ENCODE measurements at places on chromosomes 12 and 14.

DNA sequence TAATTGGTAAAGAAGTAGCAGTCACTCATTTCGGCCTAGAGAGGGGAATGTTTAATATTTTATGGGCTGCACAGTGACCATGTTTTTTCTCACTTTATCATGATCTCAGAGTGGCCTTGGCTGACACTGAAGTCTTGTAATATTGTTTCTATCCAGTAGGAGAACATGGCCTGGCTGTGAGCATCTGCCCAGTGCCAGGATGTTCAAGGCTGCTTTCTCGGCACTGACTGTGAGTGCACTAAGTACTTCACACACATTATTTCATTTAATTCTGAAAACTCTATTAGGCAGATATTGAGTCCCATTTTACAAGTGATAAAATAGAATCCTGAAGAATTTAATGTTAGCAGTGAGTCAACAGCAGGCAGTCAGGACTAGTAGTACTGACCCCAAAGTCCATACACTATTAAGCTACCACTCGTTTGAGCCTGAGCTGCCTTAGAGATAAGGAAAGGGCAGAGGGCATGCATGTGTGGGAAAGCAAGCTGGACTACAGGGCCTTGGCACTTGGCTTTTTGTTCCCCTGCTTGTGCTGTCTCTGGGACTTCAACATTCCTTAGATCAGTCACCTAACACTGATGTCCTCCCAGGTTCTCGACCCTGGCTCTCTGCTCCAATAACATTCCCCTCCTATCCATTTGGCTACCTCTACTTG is 42.2 kb upstream of the APPL2 start:
- DNase-seq: peak; percentile 12

DNA sequence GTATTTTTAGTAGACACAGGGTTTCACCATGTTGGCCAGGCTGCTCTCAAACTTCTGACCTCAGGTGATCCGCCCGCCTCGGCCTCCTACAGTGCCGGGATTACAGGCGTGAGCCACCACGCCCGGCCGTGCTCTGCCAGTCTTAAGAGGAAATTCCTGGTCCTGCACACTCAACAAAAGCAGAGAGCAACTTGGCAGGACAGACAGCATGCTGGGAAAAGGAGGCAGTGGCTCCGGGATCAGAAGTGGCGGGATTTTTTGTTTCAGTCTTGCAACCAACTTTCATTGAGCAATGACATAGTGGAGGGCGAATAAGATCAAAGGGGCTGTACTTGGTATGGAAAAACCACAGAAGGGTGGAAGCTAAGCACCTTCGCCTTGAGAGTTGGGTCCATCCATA is 2.1 kb downstream of the CKAP4 start:
- DNase-seq: peak; percentile 60

GRCh38 chr14:58428118-58428683 is 682 bp downstream of the KIAA0586 start:
- peak; percentile 4 for DNase-seq

- DNase-seq: no peak
Observed at GRCh38 chr12:102061096-102061559, 663 bp downstream of the WASHC3 start.

- DNase-seq: no peak
Observed at GRCh38 chr12:109178532-109178931, 62.1 kb downstream of the ACACB start.

- DNase-seq: peak; percentile 40
Observed at GRCh38 chr14:25400607-25401206, 350.8 kb upstream of the STXBP6 start.

DNA sequence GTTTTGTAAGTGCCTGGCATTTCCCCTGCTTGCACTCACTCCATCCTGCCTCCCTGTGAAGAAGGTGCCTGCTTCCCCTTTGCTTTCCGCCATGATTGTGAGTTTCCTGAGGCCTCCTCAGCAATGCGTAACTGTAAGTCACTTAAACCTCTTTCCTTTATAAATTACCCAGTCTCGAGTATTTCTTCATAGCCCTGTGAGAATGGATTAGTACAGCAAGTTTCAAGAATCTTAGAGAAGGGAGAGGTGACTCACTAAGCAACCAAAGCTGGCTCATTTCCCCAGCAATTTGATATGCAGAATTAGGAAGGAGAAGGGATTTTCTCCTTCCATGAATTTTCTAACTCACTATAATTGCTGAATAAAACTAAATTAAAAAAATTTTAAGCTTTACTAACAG is 251.0 kb upstream of the FOXG1 start:
- DNase-seq: no peak

DNA sequence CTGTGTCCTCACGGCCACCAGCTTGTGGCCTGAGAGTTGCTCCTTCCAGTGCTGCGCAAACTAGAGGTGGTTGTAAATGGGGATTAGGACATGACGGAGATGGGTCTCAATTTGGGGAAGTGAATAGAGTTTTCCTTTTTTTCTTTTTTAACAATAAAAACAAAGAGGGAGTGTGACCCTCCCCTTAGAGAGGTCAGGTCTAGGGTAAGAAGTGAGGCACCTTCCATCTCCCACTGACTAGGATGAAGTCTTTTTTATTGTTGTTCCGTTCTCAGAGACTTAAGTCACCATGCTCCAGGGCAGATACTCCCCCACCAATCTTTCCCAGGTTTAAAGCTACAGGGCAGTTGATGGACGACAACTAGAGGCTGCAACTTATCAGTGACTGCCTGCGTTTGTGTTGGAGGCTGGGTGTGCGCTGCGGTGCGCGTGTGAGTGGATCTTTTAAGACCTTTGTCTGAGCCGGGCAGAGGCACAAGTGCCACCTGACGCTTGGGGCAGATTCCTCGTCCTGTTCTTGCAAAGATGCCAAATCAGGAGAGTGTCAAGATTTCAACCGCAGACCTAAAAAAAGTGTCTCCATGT is 2.1 kb upstream of the GSC start:
- no peak for DNase-seq

GRCh38 chr14:92122761-92123160 is 992 bp downstream of the CPSF2 start:
- no peak for DNase-seq

DNA sequence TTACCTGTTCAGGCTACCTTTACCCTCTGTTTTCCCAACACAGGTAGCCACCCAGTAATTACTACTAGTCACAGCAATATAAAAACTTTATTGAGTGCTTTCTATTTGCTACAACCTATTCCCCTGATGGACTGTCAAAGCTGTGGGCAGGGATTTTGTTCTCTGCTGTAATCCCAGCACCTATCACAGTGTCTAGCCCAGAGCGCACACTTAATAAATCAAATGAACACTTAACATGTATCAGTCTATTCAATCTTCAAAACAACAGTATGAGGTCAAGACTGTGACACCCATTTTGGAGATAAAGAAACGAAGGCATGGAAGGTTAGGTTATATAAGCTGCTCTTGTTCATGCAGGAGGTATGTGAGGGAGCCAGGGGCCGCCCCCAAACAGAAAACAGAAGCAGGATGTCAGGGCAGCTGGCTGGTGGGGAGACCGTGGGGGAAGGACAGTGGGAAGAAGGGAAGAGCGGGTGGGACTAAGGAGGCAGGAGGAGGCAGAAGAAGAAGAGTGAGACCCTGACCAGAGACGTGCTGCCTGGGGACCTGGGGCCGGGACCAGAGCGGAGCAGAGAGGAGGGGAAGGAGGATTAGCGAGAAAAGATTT is 1.7 kb downstream of the TNFRSF1A start:
- DNase-seq: no peak

DNA sequence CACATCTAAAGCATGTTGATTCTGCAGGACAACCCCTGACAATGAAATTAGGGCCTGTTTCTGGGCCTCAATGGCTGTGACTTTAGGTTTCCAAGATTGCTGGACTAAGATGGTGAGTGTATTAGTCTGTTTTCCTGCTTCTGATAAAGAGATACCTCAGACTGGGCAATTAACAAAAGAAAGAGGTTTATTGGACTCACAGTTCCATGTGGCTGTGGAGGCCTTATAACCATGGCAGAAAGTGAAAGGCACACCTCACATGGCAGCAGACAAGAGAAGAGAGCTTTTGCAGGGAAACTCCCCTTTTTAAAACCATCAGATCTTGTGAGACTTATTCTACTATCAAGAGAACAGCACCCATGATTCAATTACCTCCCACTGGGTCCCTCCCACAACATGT is 10.6 kb downstream of the IL22 start:
- no peak for DNase-seq

DNA sequence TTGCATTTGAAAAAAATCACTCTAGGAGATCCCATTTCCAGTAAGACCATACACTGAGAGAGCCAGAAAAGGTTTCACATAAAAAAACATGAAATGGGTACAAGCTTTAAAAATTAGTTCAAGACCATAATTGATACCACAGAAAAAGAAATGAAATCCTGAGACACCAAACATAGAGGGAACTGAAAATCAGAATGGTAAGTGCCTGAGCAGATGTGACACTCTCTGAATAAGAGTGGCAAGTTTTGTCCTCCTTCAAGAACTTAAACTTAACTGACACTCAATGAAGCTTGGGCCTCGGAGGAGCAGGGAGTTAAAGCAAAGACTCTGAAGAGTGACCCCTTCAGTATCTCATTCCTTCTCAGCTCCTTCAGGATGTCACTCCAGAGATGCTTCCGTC is 23.2 kb upstream of the PTGDR start:
- DNase-seq: no peak

GRCh38 chr12:49422114-49422513 is 54.9 kb downstream of the SPATS2 start:
- DNase-seq: no peak

- no peak for DNase-seq
Observed at GRCh38 chr12:108630481-108631207, 3.0 kb downstream of the SELPLG start.

DNA sequence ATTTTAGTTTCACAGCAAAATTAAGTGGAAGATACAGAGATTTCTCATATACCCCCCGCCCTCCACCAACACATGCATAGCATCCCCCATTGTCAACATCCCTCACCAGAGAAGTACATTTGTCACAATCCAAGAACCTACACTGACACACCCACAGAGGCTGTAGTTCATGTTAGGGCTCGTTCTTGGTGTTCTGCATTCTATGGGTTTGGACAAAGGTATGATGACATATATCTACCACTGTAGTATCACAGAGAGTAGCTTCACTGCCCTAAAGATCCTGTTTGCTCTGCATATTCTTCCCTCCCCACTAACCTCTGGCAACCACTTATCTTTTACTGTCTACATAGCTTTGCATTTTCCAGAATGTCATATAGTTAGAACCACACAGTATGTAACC is 444.6 kb upstream of the DCN start:
- DNase-seq: no peak

DNA sequence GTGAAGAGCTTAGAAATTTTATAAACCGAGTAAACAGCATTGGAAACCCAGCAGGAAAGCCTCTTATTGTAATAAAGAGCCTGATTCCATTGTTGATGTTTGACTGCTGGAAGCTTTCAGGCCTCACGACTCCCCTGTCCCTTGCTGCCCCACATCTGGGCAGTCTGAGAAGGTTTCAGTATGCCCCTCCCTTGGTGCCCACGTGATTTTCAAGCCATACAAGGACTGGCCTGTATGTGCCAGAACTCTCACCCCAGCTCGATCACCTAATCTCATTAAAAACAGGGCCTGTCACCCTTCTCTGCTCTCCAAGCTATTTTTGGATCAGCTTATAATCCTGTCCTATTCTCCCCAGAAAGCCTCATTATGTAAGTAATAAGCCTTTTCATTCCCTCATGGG is 7.5 kb upstream of the PYROXD1 start:
- no peak for DNase-seq

DNA sequence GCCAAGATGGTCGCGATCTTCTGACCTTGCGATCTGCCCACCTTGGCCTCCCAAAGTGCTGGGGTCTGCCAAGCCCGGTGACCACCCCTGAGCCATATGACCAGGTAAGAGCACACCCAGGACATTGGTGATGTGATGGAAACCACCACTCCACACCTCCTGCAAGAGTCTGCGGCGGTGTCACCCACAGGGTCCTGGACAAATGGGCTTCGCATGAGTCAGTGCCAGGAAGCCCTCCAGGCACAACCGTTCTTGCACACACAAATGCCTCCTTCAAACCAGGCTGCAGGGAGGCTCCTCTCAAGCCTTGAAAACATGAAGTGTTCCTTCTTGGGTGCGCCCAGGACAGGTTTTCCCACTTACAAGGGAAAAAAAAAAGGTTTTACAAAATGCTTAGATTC is 16.6 kb downstream of the PITPNM2 start:
- no peak for DNase-seq

DNA sequence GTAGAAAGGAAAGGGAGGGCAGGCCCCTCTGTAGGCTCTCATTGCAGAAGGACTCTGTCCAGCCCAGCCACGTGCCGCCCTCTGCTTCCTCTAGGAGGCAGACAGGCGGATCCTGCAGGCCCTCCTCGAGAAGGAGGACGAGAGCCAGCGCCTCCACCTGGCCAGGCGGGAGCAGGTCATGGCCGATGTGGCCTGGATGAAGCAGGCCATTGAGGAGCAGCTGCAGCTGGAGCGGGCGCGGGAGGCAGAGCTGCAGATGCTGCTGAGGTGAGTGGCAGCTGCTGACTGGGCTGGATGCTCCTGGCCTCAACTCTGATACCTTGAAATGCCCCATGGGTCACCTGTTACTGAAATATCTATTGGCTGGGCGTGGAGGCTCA is 10.9 kb downstream of the TCHP start:
- peak; percentile 36 for DNase-seq

DNA sequence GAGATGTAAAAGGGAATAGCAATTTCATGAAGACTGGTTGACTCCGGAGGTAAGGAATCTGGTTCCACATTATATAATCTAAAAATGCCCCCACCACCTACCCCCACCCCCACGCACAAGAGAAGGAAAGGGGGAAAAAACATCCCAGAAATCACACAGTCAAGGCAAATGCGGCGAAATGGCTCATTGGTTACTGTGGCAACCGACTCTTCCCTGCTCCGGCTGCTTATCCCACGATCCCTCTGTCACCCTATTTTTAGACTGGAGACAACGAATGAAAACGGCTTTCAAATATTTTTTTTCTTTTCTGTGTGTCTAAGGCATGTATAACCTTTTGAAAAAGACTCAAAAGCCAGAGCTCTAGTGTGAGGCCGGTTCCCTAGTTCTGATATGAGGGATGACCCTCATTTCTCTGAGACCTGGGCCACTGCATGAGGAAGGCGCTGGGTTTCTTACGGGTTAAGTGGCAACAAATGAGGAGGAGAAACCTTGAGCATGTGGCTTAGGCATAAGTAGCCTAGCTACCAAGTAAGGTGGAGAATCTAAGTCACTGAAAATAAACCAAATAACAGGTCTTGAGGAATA is 148.3 kb upstream of the GRIN2B start:
- no peak for DNase-seq

- no peak for DNase-seq
Observed at GRCh38 chr12:124720681-124721500, 142.8 kb downstream of the SCARB1 start.

- no peak for DNase-seq
Observed at GRCh38 chr14:49526101-49526500, 60.1 kb downstream of the RPS29 start.
